CD8-positive, alpha-beta memory T cell (primary cell): ENCODE measurements at places on chromosomes 7 and 10. TPM values are rescaled to one million over a fixed set of nuclear protein-coding genes. Genes with fewer than 3 reads are reported as not detected.

DNA sequence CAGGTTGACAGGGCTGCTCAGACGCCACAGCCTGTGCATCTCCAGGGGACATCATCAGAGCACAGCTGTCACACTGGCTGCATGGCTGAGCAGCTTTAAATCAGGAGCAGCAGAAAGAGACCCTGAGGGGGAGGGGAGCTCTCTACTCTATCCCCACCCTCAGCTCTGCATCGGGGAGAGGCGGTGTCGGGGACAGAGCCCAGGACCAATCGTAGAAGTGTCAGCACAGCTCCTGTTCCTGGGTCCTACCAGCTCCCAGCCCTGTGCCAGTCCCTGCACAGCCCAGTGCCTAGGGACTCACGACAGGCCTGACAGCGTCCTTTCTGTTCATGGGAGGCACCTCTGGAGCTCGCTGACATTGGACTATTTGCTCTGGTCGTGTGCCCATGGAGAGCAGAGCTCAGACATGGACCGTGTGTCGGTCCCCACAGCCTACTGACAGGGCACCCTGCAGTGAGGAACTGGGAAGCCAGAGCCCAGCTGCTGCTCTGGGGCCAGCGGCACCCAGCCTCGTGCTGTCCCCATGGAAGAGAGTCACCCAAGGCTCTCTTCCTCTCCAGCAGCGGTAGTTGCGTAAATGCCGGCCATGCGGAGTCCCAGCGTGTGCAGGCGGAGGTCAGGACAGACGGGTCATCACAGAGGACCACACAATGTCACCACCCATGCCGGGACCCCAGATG, 20.4 kb upstream of the ANTXRL start:
- peaks cover 49% of the 10 kb centered on the region for H3K4me1 ChIP-seq
- DNase-seq, result no peak
- no peak overlapping the region for H3K27ac ChIP-seq
- H3K4me3 ChIP-seq, result no peak overlapping the region

DNA sequence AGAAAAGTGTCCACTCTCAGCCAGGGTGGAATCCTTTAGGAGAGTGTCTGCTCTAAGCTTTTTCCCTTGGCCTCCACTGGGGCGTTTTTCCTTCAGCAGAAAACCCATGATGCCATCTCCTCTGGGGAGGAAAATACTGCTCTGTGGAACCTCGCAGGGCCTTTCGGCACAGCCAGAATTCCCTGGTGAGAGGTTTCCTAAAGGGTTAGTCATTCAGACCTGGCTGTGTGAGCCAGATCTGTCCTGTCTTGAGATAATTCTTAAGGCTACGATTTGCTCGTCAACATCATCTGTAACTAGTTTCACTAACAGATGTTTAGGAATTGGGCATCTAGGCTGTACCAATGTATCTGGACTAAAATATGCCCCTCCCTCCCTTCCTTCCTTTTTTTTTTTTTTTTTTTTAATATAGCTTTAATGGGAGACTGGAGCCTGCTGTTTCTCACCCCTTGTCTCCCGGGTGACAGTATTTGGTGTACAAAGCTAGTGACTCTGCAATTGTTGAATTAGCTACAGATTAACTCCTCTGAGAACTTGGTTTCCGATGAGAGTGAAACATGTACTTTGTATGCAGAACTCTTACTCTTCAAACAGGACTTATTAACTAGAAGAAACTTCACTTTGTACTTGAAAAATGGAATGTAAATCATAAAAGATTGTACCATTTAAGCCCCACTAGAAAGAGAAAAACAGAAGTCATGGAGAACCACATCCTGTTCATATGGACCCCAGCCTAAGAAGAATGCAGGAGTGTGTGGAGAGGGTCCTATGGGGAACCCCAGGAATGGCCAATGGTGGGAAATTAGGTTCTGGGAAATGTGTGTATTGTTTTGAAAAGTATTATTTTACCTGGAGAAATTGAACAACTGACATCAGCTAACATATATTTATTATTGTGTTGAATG, 230.9 kb downstream of the CAMK1D start:
- DNase-seq, result no peak
- no peaks in the 10 kb centered on the region for H3K4me1 ChIP-seq
- H3K27me3 ChIP-seq, result no peaks in the 10 kb centered on the region
- no peak overlapping the region for H3K4me3 ChIP-seq
- H3K27ac ChIP-seq, result no peak overlapping the region

- H3K4me1 ChIP-seq, result no peaks in the 10 kb centered on the region
- H3K36me3 ChIP-seq, result no peaks in the 10 kb centered on the region
- H3K4me3 ChIP-seq, result no peak overlapping the region
- no peak for DNase-seq
Measured at GRCh38 chr7:120505770-120506169, 232.8 kb downstream of the KCND2 start.

GRCh38 chr10:58588673-58589265, 76.1 kb downstream of the BICC1 start:
- H3K4me3 ChIP-seq, result no peak overlapping the region
- no peak overlapping the region for H3K27ac ChIP-seq
- no peaks in the 10 kb centered on the region for H3K27me3 ChIP-seq

- no peaks in the 10 kb centered on the region for H3K4me1 ChIP-seq
- H3K36me3 ChIP-seq, result no peaks in the 10 kb centered on the region
- no peak for DNase-seq
- H3K27ac ChIP-seq, result no peak within 1 kb of the TSS
- peaks cover 4% of the 10 kb centered on the region for H3K27me3 ChIP-seq
- no peak within 1 kb of the TSS for H3K4me3 ChIP-seq
Measured at GRCh38 chr10:93757801-93758507, at the start of gene LGI1. LGI1 (plus strand) TSS chr10:93757936; CDS start chr10:93758145, 209 bp downstream.

Gene TMEM130
- total RNA-seq, result not detected

Gene VWA2
- total RNA-seq, result not detected

GRCh38 chr10:125273023-125273422, 112.7 kb upstream of the CTBP2 start:
- H3K36me3 ChIP-seq, result no peaks in the 10 kb centered on the region
- no peaks in the 10 kb centered on the region for H3K4me1 ChIP-seq
- H3K4me3 ChIP-seq, result no peak overlapping the region
- no peak for DNase-seq
- no peaks in the 10 kb centered on the region for H3K27me3 ChIP-seq

- H3K27me3 ChIP-seq, result no peaks in the 10 kb centered on the region
- DNase-seq, result no peak
- H3K27ac ChIP-seq, result no peak overlapping the region
- no peak overlapping the region for H3K4me3 ChIP-seq
- H3K36me3 ChIP-seq, result no peaks in the 10 kb centered on the region
Measured at GRCh38 chr10:6045878-6046772, 16.0 kb downstream of the IL2RA start.

DNA sequence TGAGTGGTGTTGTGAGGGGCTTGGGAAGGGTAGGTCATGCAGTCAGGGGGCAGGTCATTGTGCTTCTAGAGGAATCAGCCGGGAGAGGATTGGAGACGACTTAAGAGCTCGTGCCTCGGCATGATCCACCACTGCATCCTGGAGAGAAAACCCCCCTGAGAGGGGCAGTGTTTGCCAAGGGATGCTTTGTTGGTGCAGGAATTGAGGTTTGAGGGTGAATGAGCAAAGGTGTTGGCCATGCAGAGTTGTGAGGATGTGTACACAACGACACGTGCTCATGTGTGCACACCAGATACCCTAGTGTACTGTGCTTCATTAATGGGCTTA, 85.6 kb upstream of the ANLN start:
- H3K4me1 ChIP-seq, result no peaks in the 10 kb centered on the region
- no peaks in the 10 kb centered on the region for H3K36me3 ChIP-seq
- DNase-seq, result no peak
- no peak overlapping the region for H3K4me3 ChIP-seq

DNA sequence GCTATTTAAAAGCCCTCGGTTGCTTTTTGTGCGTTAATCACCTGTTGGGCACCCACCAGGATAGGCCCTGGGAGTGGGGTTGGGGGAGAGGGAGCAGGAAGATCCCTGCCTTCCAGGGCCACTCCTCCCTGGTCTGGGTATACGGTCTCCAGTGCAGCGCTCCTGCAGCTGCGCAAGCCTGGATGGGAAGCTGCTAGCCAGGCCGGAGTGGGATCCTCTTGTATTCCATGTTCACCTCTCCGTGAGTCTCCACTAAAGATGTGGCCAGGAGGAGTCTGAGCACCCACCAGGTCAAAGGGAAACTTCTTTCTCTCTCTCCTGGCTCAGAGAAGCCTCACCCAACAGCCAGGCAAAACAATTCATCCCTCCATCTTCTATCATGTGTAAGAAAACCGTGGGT, 78.8 kb upstream of the ANLN start:
- no peaks in the 10 kb centered on the region for H3K36me3 ChIP-seq
- H3K27me3 ChIP-seq, result no peaks in the 10 kb centered on the region

- no peaks in the 10 kb centered on the region for H3K27me3 ChIP-seq
Measured at GRCh38 chr10:89367529-89367928, 10.3 kb upstream of the IFIT1B start.

DNA sequence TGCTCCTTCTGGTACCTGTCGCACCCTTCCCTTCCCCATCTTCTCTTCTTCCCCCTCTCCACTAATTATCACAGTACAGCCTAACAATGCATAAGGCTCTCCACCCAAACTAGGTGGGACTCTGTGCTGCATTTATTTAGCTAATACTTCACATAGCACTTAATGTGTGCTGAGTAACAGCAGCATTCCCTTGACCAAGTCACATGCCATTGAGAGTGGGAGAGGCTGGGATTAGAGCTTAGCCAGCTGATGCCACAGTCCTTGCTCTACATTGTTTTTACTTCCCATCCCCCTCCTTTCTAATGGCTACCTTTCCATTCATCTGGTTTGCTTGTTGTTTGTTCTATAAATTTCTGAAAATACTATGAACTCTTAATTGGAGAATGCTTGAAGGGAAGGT, 426.9 kb downstream of the LRMDA start:
- no peak for DNase-seq
- H3K27me3 ChIP-seq, result no peaks in the 10 kb centered on the region
- no peaks in the 10 kb centered on the region for H3K36me3 ChIP-seq
- no peak overlapping the region for H3K27ac ChIP-seq
- H3K4me1 ChIP-seq, result no peaks in the 10 kb centered on the region
- H3K4me3 ChIP-seq, result no peak overlapping the region

DNA sequence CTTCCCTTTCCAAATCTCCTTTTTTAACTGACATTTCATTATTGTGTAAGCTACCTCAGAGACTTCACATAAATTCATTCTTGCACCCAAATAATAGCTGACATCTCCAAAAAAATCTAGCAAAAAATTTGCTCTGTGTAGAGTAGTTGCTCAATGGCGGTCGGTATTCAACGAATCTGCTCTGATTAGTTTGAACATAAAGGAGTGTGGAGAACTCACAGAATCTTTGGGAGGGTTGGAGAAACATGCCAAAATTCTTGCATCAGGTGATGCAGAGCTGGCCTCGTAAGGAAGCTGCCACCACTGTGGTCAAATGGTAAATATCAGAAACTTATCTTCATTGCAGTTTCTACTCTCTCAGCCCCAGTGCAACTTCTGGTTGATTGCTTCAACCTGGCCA, 201.2 kb upstream of the MDFIC start:
- no peaks in the 10 kb centered on the region for H3K4me1 ChIP-seq
- H3K36me3 ChIP-seq, result no peaks in the 10 kb centered on the region
- H3K27ac ChIP-seq, result no peak overlapping the region
- H3K4me3 ChIP-seq, result no peak overlapping the region
- no peak for DNase-seq

Gene HKDC1
- not detected for total RNA-seq

DNA sequence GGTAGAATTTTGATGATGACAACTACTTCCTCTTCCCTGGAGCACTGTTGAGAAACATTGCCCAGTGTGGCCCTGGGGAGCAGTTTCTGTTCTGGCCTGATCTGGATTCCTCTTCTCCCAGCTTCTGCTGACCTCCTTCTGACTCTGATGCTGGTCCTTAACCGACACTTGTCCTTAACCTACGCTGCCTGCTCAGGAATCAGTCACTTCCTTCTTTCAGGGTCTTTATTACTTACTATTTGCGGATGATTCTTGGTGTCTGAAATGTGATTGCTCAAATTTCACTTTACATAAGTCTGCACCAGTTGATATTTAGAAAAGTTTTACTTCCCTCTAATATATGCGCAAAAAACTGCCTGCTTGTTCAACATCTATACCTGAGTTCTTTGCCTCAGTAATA, 164.1 kb downstream of the PTEN start:
- no peaks in the 10 kb centered on the region for H3K27me3 ChIP-seq
- H3K4me1 ChIP-seq, result peaks cover 17% of the 10 kb centered on the region
- DNase-seq, result no peak
- no peak overlapping the region for H3K4me3 ChIP-seq
- H3K27ac ChIP-seq, result no peak overlapping the region

DNA sequence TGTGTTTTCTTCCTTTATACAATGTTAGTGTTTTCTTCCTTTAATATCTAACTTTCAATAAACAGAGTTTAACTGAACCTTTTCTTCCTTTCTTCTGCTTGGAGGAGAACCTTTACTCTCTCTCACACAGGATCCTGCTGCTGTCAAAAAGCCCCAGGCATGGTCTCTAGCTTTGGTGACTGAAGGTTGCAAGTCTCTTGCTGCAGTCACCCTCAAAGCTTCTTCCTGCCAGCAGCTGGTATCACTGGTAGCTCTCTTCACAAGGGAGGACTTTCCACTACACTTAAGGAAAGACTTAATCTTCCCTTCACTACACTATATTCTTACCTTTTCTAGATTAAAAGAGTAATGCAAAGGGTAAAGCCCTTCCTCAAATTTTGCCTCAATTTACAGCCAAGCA, 153.4 kb downstream of the SGMS1 start:
- no peak overlapping the region for H3K27ac ChIP-seq
- H3K4me3 ChIP-seq, result no peak overlapping the region
- DNase-seq, result no peak
- H3K27me3 ChIP-seq, result no peaks in the 10 kb centered on the region
- peaks cover 18% of the 10 kb centered on the region for H3K4me1 ChIP-seq
- H3K36me3 ChIP-seq, result peaks cover 4% of the 10 kb centered on the region

DNA sequence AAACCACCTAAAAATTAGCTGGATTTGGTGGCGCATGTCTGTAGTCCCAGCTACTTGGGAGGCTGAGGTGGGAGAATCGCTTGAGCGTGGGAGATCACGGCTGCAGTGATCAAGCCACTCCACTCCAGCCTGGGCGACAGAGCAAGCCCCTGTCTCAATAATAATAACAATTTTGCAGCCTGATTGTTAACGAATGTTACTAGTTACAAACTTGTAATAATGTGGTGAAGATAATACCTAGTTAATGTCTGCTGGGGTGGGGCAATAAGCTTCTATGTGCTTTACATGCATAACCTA, 1.2 kb upstream of the ATAD1 start:
- no peak for DNase-seq
- no peak overlapping the region for H3K4me3 ChIP-seq
- no peaks in the 10 kb centered on the region for H3K27me3 ChIP-seq
- peaks cover 38% of the 10 kb centered on the region for H3K4me1 ChIP-seq
- H3K36me3 ChIP-seq, result no peaks in the 10 kb centered on the region

- no peaks in the 10 kb centered on the region for H3K27me3 ChIP-seq
- no peak overlapping the region for H3K27ac ChIP-seq
- no peaks in the 10 kb centered on the region for H3K4me1 ChIP-seq
- H3K36me3 ChIP-seq, result no peaks in the 10 kb centered on the region
- no peak overlapping the region for H3K4me3 ChIP-seq
Measured at GRCh38 chr10:131726076-131726880, 174.5 kb upstream of the PPP2R2D start.
